ENCODE measurements at places on chromosomes 5 and 9.

GRCh38 chr5:181036816-181037364 lies 3.2 kb upstream of the BTNL9 start:
- no peak for DNase-seq

DNA sequence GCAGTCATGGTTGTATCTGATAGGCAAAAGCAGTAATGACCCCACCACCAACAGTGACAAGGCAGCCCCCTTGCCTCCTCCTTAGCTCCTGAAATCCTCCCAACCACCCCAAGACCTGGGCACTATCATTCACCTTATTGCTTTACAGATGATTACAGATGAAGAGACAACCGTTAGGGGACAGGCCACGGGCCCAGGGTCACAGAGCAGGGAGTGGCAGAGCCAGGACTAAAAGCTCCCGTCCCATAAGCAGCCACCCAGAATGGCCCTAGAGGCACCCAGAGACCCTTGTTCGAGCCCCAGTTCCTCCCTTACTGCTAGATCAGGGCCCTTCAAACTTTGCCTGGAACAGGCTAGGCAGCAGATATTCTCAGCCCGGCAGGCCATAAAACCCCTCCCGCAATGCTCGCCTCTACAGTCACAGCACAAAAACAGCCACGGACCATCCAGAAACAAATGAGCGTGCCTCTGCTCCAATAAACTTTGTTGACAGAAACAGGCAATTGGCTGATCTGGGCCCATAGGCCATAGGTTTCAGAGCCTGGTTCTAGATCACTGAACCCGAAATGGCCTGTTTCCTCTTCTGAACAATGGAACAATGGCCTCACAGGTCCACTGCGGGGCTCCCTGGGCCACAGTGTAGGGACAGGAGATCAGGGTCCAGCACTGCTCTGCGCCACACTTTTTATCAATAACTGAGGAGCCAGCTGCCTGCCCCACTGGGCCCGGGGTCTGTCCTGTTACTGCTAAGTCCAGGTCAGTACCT lies 67.0 kb downstream of the LRSAM1 start:
- DNase-seq: no peak

DNA sequence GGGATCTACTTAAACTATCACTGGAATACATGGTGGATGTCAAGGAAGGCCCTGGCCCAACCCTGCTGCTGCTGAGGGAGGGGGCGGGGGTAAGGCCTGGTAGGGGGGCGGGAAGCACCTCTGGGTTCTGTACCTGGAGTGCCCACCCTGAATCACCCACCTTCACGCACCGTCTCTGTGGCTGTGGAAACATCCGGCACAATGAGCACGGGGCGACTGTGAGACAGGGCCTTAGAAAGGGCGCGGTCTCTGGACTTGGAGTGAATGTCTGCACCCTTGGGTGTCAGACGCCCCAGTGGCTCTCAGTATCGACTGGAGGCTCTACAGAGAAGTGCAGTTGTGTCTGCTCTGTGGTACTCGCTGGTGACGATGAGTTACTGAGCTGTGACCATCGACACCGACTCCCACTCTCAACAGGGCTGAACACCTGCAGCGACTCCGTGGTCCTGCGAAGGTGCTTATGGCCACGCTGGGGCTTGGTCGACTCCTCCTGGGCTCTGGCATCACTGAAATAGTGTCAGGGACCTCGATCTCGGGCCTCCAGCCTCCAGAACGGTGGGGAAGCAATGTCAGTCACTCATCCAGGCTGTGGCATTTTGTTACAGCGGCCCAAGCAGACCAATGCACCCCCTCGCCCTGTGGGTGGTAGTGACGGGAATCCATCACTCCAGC lies 25.5 kb upstream of the SLC6A19 start:
- DNase-seq: no peak

DNA sequence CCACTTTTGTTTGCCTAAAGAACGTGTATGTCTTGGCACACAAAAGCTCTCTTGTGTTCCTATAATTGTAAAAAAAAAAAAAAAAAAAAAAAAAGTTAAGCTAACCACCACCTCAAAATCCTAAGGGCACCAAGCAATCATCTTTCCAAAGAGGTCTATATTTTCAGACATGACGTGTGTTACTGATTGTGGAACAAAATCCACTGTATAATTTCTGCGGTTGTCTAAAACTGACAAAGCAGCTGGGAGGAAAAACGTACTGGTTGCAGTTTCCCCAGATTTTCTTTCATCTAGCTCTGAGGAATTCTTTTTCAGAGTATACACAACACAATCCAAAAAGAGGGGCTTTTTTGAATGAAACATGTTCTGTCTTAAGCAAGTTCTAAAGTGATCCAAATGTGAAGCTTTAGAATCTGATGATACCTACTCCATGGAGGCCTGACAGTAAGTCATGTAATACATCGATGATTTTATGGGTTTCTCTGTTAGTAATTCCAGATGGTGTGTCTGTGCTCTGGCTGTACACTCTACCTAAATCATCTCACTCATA lies 375.6 kb upstream of the NUDT12 start:
- DNase-seq: no peak

DNA sequence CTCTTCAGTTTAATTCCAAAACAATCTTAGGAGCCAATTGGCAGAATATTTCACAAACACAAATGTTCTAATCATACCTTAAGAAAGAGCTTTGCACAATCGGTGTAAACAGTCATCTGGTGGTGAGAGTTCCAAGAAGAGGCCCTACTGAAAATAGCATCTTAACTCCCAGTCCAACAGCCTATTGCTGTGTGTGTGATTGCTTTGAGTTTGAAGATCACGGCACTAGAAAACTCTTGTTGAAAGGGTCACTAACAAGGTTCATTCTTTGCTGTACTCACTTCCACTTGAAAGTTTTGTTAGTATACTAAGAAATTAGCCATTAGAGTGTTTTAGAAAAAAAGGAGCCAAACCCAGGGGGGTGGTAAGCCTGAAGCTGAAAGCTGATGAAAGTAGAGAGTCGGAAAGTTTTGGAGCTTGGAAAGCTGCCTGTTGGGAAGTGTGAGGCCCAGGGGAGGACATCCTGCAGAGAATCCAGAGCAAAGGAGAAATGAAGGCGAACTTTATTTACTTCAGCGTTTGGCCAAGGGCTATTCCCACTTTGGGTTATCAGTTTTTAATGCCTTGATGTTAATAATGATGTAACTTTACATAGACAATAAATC lies 180.3 kb upstream of the GHR start:
- no peak for DNase-seq

GRCh38 chr5:153534102-153534501 lies 43.6 kb downstream of the GRIA1 start:
- peak; percentile 16 for DNase-seq

- no peak for DNase-seq
Measured at GRCh38 chr9:112041536-112042243, 133.4 kb downstream of the SUSD1 start.

DNA sequence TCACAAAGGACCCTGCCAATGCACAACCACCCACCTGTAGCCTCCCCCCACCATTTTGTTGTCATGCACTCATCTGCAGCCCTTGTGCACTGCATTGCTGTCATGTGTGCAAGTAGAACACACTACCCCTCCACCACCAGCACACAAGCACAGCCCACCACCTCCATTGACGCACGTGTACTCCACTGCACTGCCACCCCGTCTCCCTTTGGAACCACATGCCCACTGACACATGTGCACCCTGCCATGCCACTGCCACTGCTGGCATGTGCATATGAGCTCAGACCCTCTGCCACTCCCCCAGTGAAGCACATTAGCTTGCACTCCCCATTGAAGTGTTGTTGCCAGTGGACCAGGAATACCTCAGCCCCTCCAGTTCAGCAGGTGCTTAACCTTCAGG lies 530.3 kb upstream of the ACO1 start:
- DNase-seq: no peak

- no peak for DNase-seq
Measured at GRCh38 chr9:82209797-82210470, 221.4 kb downstream of the SPATA31D1 start.

- no peak for DNase-seq
Measured at GRCh38 chr9:15276328-15276938, 30.6 kb downstream of the TTC39B start.

GRCh38 chr9:94097788-94098414 lies 13.6 kb downstream of the PTPDC1 start:
- DNase-seq: peak; percentile 1

- no peak for DNase-seq
Measured at GRCh38 chr5:129141696-129142095, 47.1 kb downstream of the ISOC1 start.

- no peak for DNase-seq
Measured at GRCh38 chr9:128124451-128124850, 3.1 kb downstream of the PTGES2 start.

DNA sequence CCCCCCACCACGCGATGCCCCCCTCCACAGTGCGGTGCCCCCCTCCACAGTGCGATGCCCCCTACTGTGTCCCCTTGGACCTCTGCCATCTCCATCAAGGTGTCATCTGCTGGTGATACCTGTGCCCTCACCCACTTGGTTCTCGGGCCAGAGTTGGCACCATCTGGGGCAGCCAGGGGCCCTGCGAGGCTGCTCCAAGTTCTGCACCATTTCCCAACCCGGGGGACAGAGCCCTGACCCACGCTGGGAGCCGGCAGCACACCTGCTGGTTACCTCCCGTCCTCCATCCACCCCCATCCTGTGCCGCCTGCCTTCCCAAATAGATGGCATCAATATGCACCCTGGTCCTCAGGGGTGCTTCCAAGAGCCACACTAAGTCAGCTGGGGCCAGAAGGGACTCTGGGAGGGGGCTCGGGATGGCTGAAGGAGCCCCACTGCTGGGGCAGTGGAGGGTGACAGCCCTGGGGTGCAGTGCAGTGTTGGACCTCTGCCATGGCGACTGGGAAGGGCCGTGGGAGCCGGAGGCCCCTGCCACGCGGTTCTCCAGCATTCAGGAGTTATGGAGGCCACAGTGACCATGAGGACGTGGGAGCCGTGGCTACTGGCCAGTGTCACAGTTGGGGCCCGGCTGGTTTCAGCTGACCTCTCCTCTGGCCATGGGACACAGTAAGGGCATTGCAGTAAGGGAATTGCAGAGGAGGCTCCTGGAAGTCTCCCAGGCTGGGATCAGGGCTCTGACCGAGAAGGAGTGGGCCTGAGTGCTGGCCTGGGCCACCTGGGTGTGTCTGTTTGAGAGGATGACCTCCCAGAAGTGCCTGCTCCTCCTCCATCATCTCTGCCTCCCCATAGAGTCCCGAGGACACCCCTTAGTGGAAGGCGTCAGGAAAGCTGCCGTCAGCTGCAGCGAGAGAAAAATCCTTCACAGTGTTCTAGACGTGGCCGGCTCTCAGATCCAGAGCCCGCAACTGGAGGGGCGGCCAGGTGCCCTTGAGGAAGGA lies 44.2 kb upstream of the NOTCH1 start:
- DNase-seq: no peak

GRCh38 chr9:70205366-70206020 lies 53.3 kb upstream of the SMC5 start:
- DNase-seq: no peak

DNA sequence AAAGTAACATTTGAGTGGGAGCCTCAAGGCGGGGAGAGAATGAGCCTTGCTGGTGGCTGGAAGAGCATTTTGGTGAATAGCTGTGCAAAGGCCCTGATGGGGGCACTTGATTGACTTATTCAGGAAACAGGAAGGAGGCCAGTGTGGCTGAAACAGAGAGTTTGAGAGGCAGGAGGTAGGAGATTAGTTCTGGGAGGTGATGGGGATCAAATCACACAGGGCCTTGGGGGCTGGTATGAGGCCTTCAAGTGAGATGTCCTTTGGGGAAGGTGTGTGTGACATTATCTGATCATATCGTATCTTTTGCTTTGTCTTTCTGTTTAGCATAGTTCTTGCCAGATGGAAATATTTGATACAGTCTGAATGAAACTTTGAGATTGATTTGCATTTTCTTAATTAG lies 172.3 kb downstream of the TENT4A start:
- DNase-seq: no peak
